CD4-positive, alpha-beta T cell treated with Interleukin-12 subunit alpha and Interleukin-12 subunit beta, for 1 hour (primary cell): ENCODE measurements at places on chromosomes 2 and 18.

- no peak for DNase-seq
Observed at GRCh38 chr2:12046641-12047040, 300.2 kb downstream of the LPIN1 start.

DNA sequence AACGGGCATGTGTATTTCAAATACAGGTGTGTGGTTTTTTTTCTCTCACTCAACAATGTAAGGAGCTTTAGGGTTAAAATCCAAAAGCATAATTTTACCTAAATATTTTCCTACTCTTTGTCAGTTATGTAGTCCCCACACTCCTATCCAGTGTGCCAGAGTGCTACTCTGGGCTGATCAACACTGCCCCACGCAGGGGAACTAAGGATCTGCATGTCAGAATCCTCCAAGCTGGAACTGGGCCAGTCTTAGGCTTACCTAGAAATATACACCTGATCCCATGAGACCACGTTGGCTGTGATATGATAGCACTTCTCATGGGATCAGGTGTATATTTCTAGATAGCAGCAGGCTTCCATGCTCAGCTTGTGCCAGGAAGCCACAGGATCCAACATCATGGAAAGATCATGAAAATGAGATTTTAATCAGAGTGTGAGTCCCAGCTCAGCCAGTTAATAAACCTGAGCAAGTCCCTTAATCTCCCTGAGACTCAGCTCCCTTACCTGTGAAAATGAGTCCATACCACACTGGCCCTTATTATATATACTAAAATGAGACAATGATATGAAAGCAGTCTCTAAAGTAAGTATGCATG, 29.7 kb downstream of the CCDC141 start:
- DNase-seq: peak; percentile 20

DNA sequence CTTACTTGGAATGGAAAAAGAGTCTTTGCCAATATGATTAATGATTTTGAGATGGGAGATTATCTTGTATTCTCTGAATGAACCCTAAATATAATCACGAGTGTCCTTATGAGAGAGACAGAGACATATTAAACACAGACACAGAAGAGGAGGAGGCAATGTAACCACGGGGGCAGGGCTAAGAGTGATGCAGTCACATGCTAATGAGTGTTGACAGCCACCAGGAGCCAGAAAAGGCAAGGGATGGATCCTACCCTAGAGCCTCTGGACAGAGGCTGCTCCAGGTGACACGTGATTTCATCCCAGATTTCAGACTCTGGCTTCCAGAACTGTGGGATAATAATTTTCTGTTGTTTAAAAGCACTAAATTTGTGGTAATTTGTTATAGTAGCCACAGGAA, 679.6 kb downstream of the MBD2 start:
- DNase-seq: no peak

DNA sequence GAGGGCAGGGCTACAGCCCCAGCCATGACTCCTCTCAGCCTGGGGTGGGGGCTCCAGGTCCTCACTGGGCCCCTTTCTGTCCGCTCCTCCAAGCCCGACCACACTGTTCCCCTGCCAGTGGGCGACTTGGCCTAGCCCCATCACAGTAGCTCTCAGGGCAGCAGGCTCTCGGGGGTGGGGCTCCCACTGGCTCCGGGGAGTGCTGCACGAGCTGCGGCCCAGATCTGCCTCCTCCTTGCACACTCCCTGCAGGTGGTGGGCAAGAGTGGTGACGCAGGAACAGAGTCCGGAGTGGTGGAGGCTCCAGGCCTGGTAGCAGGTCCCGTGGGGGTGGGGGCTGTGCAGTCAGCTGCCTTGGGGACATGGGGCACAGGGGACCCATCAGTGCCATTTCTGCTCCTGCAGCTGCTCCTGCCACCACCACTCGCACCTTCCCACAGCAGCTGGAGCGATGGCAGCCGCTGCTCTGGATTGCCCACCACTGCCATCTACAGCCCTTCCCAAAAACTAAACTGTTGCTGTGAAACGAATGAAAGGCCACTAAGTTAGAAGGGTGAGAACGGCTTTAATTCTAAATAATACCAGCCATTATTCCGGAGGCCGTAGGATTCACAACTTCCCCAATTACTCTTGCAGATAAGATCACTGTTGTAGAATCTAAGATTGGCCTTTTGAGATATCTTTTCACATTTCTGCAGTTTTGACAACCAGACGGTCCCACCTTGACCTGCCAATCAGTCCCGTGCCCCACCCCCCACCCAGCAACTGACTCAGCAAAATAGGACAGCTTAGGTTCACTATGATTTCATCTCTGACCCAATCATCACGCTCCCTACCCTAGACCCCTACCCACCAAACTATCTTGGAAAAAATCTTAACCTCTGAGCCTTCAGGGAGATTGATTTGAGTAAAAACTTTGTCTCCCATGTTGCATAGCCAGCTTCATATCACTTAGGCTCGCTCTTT, 530.2 kb downstream of the DCC start:
- no peak for DNase-seq

GRCh38 chr2:168639441-168639898, 163.0 kb upstream of the NOSTRIN start:
- no peak for DNase-seq

- no peak for DNase-seq
Observed at GRCh38 chr2:18788592-18788991, 199.2 kb upstream of the NT5C1B start.

DNA sequence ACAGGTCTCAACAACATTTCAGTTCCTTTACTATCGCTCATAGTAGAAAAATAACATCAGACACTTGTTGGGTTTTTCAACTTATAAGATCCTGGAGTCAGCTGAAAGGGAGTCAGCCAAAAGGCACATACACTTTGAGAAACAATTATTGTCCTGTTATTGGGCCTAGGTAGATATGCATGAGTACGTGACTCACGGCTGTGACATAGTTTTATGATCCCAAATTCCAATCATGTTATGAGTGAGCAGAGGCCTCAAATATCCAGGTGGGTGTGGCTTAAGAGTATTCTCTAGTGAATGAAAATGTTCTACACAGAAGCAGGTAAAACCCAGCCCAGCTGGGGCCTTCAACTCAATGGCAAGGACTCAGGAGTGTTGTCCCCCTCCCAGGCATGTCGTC, 27.2 kb downstream of the SERPINB8 start:
- no peak for DNase-seq

GRCh38 chr2:216119146-216119545, 10.0 kb downstream of the XRCC5 start:
- no peak for DNase-seq

DNA sequence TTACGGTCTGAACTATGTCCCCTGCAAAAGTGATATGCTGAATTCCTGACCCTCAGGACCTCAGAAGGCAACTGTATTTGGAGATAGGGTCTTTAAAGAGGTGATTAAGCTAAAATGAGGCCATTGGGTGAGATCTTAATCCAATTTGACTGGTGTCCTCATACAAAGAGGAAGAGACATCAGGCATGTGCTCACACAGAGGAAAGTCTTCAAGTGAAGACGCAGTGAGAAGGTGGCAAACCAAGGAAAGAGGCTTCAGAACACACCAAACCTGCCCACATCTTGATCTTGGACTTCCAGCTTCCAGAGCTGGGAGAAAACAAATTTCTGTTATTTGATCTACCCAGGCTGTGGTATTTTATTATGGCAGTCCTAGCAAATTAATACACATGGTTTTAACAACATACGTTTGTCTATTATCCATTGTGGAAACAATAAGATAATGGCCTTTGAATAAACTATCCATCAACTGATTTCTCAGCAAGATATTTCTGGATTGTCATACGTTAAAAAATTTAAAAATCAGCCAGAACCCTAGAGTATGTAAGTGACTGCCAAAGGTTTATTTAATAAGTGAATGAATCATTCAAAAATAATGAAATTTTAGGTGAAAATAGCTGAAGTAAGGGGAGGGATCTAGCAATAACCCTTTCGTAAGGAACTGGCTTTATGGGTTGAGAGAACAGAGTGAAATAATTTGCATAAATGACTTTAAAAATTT, 6.5 kb downstream of the WIPF1 start:
- DNase-seq: no peak

DNA sequence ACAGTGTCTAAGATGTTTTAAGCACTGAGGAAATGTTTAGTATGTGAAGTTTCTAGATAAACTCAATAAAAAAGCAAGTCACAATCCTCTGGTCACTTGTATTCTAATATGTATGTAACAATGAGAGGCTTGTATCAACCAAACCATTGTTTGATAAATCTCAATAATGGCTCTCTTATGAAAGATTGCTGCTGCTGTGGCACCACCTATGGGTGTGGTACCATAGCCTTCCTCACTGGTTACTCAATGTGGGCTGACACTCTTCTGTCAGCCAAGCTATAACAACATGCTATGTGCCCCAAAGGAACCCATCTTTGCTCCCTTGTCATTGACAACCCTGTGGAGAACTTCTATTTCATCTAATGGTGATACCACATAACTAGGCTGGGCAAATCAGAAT, 12.6 kb upstream of the RAB1A start:
- peak; percentile 14 for DNase-seq

GRCh38 chr18:24296276-24296675, 101.3 kb downstream of the OSBPL1A start:
- DNase-seq: no peak

DNA sequence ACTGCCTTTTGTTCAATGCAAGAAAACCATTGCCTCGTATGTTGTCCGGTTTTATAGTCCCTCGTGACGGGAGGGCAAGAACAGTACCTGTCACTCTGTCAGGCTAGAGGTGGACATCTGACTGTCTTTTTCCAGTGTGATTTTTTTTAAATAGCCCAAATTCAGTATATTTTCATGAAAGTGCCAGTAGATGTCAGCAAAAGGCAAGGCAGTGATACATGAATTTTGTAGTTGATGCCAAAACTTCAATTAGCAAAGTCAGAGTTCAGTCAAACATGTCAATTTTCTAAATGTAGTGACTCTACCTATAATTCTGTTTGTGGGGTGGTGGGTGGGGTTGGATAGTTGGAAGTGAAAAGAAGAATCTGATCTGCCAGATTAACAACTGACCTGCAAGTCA, 296.0 kb upstream of the MC4R start:
- DNase-seq: no peak

- no peak for DNase-seq
Observed at GRCh38 chr2:166803373-166804000, 84.8 kb upstream of the XIRP2 start.

- no peak for DNase-seq
Observed at GRCh38 chr2:66846887-66847286, 412.0 kb downstream of the MEIS1 start.

- DNase-seq: no peak
Observed at GRCh38 chr2:1727101-1727771, 17.1 kb downstream of the PXDN start.

DNA sequence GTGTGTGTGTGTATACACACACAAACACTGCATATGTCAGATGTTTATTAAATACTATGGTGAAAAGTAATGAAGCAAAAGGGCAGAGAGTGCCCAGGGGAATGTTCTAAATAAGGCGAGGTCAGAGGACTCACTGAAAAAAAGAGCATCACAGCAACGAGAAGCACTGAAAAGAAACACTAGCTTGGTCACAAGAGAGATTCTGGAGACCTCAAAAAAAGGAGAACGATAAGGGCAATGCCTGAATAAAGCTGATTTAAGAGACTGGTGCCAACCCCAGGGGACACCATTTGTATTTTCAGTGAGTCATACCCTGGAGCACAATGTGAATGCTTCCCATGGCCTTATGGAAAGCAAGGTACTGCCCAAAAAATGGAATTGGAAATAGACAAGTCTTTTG, 14.5 kb downstream of the SLC40A1 start:
- DNase-seq: no peak

DNA sequence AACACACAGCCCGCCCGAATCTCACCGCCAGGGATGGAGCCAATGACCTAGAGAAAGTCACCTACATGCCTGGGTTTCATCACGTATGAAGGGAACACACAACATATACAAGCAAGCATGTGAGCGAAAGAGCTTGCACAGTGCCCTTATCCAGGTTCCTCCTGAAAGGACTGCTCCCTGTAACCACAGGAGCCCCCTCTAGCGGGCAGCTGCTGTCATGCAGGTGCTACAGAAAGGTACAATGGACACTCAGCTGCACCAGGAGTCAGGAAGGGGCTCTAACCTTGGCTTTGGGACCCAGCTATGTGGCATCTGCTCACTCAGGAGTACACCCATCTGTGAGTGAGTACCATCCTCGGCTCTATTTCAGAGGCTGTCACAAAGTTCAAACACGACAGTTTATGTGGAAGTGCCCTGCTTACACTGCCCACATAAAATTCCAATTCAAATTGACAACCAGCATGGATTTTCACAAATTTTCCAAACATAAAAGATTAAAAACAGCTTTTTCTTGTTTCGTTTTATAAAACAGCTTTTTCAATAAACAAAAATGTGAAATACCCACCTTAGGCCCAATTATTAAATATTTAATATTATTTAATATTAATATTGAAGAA, 3.5 kb downstream of the NDUFA10 start:
- peak; percentile 67 for DNase-seq

DNA sequence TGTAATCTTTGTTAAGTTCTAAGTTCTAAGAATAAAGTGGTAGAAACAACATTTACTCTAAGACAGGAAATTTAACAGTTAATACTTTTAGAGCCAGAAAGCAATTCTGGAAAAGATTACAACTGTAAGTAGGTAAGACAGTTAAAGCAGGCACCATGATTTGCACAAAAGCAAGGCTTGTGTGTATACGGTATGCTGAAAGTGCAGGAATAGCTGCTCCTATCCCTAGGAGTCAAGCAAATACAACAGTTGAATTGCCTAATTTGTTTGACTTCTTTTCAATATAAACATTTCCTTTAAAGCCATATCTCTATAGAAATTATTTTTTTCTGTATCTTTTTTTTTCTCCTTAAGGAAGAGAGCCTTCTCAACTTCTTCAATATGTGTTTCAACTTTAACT, 116.4 kb downstream of the KCNJ3 start:
- DNase-seq: no peak

DNA sequence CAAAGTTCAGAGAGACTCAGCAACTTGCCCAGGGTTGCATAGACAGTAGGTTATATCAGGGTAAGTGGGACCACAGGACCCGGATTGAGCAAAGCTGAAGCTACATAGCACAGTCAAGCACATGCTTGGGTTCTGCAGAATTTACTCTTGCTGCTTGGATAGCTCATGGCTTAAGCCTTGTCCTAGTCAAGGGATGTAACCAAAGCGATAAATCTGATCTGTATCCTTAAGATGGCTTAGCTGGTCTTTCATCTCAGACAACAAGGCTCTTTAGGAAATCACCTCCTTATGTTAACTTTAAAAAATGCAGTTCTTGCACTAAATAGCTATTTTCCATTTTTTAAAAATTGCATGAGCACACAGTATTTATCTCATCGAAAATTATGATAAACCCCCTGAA, 158.5 kb downstream of the LPIN1 start:
- DNase-seq: no peak

DNA sequence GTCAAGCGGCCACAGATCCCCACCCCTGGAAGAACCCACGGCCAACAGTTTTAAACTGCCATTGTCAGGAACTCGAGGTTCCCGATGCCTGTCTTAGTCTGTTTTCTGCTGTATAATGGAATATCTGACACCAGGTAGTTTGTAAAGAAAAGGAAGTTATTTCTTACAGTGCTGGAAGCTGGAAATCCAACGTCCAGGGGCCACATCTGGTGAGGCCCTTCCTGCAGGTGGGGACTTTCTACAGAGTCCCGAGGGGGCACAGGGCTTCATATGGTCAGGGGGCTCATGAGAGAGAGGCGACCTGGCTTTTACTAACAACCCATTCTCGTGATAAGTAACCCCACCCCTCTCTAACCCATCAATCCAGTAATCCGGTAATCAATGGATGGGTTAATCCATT, 501.6 kb upstream of the MYT1L start:
- DNase-seq: no peak

- no peak for DNase-seq
Observed at GRCh38 chr2:181354626-181355025, 102.6 kb upstream of the ITGA4 start.
